Epithelial cell of prostate (primary cell): ENCODE measurements at places on chromosomes 6 and 20.

DNA sequence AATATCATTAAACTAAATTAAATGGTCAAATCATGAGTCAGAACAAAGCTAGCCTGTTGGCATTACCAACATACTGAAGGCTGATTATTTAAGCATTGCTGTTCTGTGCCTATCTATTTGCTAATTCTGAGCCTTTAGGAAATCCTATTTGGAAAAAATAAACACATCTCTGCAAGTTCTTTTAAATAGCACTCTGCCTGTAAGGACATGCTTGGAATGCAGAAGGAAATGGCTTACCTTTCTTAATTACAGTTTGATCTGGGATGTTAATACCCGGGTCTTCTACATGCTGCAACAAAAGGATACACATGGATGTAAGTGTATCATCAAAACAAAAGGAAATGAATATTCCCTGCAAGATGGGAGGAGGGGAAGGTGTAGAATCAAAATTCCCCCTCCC lies 8.3 kb downstream of the TFAP2A start:
- DNase-seq, result no peak

- no peak for DNase-seq
Measured at GRCh38 chr6:107642861-107643328, 153.0 kb downstream of the SOBP start.

- no peak for DNase-seq
Measured at GRCh38 chr20:9602847-9603183, 88.4 kb downstream of the LAMP5 start.

DNA sequence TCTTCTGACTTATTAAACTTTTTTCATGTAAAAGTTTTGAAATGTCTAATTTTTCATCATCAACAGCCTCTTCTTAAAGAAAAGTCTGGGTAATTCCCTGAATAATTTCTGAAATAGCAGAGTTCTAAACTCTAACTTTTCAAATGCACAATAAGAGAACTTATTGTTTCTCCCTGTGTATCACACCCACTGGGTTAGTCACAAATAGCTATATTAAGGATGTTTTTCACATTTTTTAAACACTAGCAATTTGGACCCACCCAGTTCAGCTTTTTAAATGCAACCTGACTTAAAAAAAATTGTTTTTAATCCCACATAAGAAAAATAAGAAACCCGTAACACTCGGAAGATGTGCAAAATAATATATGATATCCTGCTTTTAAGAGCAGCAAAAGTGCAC lies 61.4 kb upstream of the UTRN start:
- DNase-seq, result no peak

DNA sequence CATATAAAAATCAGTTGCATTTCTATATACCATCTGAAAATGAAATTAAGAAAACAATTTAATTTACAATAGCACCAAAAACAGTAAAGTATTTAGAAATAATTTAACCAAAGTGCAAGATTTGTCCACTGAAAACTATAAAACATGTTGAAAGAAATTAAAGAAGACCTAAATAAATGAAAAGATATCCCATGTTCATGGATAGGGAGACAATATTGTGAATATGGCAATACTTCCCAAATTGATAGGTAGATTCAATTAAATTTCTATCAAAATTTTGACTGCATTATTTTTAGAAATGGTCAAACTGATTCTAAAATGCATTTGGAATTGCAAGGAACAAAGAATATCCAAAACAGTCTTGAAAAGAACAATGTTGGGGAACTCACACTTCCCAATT lies 17.6 kb upstream of the POU3F2 start:
- DNase-seq, result no peak

GRCh38 chr6:24897186-24897585 lies 38.6 kb downstream of the RIPOR2 start:
- no peak for DNase-seq

GRCh38 chr20:48541581-48542071 lies 286.2 kb downstream of the PREX1 start:
- DNase-seq, result no peak

DNA sequence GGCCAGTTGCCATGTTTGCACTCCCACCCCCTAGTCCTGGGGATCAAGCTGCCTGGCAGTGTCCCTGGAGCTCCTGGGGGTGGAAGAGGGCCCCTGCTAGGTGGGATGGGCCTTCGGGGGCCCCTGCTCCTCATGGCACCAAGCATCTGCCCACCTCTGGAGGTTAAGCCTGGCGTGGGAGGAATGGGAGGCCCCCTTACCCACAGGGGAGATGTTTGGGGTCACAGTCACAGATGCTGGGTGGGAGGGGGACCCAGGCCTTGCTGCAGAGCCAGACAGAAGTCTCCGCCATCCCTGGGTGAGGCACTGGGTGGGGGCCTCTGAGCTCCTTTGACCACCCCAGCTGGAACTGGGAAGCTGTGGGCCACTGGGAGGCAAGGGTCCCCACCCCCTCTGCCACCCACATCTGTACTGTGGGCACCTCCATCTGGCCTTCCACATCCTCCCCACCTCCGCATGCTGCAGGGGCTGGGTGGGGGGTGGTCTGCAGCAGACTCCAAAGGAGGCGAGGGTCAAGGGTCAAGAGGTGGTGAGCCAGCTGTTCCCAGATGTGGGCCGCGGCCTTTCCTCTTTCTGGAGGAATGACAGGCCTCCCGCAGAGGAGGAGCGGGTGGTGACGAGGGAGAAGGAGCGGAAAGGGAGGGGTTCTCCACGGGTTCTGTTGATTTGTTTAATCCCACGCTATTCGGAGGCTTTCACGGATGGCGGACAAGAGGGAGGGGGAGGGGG lies 41.5 kb downstream of the YTHDF1 start:
- DNase-seq, result no peak

DNA sequence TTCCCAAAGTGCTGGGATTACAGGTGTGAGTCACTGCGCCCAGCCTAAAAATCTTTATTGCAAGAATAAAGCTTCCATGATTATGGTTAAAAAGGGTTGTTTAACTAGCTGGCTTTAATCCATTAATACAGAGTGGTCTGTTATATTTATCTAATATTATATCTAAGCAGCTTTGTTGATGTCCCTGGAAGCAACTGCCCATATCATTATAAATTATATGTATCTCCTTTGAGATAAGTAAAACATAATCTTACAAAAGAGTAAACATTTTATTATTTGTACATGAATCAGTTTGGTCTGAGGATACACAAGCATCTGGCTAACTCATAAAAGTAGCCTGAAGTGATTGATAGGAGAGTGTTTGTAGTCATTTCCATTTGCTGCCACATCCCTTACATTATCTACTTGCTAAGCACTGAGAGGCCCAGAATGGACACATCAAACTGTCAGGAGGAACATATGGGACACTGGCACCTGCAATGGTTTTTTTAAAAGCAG lies 46.9 kb downstream of the TRAF3IP2 start:
- DNase-seq, result no peak

- DNase-seq, result no peak
Measured at GRCh38 chr20:361561-361960, 14.7 kb downstream of the NRSN2 start.
